ENCODE measurements at places on chromosomes 5 and 9.

GRCh38 chr5:87313216-87313615 is 45.5 kb downstream of the RASA1 start:
- DNase-seq = no peak

DNA sequence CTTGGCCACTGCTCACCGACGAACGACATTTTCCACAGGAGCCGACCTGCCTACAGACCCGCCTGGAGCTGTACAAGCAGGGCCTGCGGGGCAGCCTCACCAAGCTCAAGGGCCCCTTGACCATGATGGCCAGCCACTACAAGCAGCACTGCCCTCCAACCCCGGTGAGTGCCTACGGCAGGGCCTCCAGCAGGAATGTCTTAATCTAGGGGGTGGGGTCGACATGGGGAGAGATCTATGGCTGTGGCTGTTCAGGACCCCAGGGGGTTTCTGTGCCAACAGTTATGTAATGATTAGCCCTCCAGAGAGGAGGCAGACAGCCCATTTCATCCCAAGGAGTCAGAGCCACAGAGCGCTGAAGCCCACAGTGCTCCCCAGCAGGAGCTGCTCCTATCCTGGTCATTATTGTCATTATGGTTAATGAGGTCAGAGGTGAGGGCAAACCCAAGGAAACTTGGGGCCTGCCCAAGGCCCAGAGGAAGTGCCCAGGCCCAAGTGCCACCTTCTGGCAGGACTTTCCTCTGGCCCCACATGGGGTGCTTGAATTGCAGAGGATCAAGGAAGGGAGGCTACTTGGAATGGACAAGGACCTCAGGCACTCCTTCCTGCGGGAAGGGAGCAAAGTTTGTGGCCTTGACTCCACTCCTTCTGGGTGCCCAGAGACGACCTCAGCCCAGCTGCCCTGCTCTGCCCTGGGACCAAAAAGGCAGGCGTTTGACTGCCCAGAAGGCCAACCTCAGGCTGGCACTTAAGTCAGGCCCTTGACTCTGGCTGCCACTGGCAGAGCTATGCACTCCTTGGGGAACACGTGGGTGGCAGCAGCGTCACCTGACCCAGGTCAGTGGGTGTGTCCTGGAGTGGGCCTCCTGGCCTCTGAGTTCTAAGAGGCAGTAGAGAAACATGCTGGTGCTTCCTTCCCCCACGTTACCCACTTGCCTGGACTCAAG is 1.5 kb downstream of the CSF2 start:
- DNase-seq = no peak

DNA sequence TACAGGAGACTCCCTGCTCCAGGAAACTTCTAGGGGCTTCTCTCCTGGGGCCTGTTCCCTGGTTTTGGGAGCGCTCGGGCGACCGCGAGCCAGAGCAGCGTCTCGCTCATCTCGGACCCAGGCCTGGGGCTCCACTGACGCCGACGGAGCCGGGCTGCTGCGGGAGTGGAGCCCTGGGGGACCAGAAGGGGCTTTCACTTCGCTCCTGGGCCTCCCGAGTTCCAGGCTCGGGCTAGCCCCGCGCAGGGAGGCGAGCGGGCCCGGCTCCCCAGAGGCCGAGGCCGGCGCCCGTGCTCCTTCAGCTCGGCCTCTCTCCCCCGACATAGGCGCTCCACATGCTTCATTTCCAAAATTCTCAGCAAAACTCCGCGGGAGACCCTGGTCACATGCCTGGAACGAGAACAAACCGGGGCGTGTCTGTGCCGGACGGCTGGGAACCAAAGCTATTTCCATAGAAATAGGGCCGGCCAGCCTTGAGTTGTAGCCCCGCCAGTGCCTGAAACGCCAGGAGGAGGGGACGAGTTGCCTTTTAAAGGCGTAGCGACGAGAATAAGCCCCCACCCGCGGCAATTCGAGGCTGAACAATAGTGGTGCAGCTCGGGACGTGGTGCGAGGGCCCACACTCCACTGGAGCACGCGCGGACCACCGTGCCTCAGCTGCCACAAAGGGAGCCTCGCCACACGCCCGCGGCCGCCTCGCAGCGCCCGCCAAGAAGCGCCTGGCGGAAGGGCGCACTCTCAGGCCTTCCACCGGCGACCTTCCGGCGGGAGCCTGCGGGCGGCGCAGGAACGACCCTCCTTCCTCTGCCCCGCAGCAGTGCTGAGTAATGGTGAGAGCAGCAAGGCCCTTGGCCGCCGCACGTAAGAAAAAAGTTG is 1.1 kb upstream of the G3BP1 start:
- DNase-seq = peak; percentile 73

DNA sequence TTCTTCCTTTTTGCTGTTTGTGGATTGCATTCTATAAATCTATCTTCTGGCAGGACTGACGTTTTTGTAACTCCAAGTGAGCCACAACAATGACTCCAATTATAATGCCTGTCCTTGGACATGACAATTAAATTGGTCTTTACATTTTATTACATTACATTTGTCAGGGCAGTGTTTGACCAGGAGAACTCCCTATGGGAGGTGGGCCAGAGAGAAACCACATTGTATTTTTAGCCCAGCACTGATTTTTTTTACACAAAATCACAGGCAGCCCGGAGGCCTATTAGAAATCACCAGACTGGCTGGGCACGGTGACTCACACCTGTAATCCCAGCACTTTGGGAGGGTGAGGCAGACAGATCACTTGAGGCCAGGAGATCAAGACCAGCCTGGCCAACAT is 99.1 kb upstream of the SMC5 start:
- DNase-seq = no peak

DNA sequence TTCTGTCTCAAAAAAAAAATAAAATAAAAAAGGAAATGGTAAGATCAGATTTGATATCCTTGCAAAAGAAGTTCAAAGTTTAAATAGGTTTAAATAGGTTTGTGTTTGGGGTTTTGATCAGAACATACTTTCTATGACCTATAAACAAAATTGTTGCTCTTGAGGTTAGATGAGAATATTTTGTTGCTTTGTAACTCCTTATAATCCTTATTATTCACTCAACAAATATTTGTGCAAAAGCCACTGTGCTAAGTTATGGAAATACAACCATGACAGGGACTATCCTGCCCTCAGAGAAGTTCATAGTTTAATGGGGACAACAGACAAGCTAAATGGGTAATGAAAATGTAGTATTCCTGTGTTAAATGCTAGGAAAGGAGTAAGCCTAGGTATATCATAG is 71.5 kb downstream of the INVS start:
- no peak for DNase-seq

All from NK-92 treated with Interleukin-12 subunit alpha and Interleukin-12 subunit beta, amount 100 ng/mL, for 24 hours (cell line).